ENCODE measurements at places on chromosomes 1 and 21.

GRCh38 chr1:51168936-51169335, 66.9 kb downstream of the C1orf185 start:
- DNase-seq: no peak

DNA sequence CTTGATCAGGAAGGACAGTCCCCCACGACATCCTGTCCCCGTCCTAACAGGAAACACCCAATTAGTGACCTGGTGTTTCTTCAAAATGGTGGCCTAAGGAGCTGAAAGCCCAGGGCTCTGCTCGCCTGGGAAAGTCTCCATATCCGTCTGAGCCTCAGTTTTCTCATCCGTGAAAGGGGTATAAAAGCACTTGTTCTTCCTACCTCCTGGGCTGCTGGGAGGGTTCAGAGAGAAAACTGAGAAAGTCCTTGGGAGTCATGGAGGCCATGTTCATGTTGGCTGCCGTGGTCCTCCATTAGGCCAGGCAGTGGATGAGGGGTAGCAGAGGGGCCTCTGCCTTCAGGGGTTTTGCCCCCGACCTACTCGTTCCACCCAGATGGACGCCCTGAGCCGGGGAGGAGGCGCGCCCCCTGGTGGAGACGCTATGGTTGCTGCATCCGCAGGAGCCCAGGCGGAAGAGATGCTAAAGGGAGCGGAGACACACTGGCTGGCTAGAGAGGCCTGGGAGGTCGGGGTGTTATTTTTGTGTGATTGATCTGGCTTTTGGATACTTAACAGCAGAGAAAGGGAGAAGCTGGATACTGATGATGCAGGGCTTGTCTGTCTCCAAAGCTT, 113.5 kb downstream of the PRDM2 start:
- no peak for DNase-seq

- no peak for DNase-seq
These were observed 21.5 kb downstream of the SLAMF1 start for GRCh38 chr1:160625321-160625720.

DNA sequence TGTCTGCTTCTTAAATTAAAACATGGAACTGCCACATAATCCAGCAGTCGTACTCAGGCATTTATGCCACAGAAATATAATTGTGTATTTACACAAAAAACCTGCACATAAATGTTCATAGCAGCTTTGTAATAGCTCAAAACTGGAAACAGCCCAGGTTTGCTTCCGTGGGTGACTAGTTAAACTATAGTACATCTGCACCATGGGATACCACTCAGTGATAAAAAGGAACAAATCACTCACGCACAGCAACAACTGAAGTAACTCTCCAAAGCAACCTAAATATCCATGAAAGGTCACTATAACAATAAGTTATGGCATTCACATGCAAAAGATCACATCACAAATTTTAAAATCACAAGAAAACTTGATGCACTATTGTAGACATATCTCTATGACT, 64.4 kb downstream of the KCNT2 start:
- no peak for DNase-seq

DNA sequence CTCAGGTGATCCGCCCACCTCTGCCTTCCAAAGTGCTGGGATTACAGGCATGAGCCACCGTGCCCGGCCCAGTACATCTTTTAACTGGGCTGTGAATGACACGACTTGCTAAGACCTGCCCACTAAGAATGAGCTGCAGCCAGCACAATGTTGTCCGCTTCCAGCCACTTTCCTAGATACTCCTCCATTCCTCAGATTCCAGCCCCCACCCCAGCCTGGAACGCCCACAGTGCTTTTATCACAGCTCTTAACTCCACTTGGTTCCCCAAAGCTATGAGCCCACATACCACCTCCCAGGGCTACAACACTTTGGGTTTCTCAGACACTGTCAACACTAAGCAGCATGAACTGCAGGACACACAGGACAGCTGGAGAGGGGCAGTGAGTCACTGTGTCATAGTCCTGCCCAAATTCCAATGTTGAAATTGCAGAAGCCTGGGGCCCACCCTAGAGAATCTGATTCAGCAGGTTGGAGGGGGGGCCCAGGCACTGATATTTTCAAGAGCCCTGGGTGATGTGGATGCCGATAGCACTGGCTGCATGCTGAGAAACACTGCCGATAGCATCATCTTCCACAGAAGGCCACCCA, 58.0 kb downstream of the ACBD3 start:
- no peak for DNase-seq

- peak; percentile 96 for DNase-seq
These were observed at the start of gene EYA3 for GRCh38 chr1:28088168-28088961. Gene EYA3, minus strand, starts transcription at chr1:28088610. Its CDS starts 30,584 bp downstream, at chr1:28058026.

DNA sequence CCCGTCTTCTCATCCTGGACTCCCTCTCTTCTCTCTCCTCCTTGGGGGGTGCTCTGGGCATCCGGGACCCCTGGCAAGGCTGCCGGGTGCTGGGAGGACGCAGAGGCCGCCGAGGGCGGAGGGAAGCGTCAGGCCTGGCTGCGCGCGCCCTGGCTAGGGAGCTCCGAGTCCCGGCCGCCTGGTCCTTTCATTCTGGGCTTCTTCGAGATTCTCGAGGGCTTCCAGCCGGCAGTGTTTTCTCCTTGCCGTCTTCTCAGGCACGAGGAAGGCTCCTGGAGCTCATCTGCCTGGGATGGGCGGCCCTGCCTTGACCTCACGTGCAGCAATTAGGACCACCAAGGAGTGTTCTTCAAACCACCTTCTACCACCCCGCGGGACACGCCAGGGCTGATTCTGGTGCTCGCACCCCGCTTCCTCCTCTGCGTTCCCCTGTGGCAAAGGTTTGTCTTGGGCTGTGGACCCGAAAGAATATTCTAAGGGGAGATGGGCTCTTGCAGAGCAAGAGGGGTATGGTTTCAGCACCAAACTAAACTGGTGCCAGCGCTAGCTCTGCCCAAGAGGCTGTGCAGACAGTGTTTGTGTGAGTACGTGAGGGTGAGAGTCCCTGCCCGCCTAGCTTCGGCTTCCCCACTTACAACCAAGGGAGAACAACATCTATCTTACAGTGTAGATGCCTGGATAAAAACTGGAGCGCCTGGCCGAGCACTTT, 36.5 kb downstream of the PIK3CD start:
- no peak for DNase-seq

DNA sequence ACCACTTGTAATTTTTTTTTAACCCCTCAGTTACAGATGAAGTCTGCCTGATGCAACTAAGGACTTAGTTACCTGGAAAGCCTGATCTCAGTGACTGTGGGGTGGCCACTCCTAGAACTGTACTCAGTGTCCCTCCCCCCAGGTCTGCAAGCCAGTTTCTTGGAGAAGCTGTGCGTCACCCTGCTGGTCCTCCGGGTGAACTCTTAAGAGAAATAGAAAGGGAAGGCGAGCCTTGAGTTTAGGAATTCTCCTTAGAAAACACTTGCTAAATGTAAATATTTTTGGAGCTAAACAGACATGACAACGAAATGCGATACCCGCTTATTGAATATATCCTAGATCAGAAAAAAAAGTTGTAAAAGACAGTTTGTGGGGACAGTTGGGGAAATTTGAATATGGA, 730 bp downstream of the SLC16A4 start:
- DNase-seq: peak; percentile 73

DNA sequence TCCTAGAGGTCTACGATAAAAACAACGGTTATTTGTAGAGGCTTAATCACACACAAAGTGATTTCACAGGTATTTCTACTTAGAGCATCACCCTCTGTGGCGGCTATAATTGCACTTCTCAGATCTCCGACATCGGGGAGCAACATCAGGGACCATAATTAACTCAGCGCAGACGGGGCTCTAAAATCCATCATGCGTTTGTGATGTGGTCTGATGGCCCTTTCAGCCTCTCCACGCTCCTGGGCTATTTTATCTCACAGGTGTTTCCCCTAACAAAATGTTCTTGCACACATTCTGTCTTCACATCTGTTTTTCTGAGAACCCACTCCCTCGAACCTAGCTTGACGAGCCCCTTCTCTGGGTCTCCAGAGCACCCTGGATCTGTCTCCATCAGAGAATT, 146.3 kb upstream of the DUSP10 start:
- no peak for DNase-seq

GRCh38 chr1:106747791-106748190, 308.7 kb upstream of the PRMT6 start:
- no peak for DNase-seq

- no peak for DNase-seq
These were observed 109.6 kb downstream of the PLPP3 start for GRCh38 chr1:56469640-56470371.

GRCh38 chr21:45957981-45958600, 23.5 kb upstream of the COL6A1 start:
- DNase-seq: no peak

- no peak for DNase-seq
These were observed 15.8 kb downstream of the GPSM2 start for GRCh38 chr1:108892356-108893140.

GRCh38 chr21:36377391-36377842, 7.8 kb upstream of the CHAF1B start:
- no peak for DNase-seq

DNA sequence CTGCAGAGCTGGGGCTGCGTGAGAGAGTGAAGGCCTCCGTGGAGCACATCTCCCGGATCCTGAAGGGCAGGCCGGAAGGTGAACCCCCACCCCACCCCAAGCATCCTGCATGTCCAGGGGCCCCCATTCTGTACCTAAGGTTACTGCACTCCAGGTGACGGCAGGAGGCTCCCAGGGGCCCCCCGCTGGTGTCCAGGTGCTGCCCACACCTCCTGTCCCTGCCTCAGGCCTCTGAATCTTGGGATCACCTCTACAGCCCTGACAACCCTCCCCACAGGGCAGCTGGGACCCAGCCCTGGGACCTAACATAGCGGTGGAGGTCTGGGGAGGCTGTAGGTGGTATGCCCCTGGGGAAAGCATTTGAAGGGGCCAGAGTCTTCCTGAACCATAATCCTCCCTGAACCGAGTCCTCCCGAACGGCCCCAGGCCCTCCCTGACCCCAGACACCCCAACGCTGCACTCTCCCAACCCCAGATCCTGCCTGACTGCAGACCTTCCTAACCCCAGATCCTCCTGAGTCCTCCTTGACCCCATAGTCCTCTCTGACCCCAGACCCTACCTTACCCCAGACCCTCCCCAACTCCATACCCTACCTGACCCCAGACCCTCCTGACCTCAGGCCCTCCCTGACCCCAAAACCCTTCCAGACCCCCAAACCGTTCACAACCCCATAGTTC, 33.5 kb downstream of the TRIM11 start:
- DNase-seq: no peak

- no peak for DNase-seq
These were observed 108.8 kb downstream of the SMYD2 start for GRCh38 chr1:214389734-214390133.

DNA sequence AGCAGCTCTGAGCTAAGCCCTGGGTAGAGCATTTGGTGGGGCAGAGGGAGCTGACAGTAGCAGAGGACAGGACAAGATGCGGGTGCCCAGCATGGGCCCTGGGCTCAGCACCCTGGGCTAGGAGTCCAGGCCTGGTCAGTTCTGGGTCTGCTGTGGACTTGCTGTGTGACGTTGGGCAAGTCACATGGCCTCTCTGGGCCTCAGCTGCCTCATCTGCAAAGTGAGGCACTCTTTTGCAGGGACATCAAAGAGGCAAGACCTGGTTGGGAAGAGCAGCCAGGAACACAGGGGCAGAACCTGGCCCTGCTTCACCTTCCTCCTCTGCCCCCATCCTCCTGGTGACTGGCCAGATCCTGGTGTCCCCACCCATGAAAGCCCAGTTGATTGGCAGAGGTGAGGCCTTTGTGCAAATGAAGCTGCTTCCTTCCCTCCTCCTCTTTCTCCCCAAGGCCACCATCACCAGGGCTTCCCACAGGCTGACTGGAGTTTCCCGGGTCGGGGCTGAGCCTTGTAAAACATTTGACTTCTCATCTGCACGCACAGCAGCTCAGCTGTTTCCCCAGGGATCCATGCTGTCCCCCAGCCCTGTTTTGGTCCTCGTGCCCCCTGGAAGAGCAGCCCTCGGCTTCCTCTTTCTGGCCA, 350.5 kb downstream of the MATN1 start:
- no peak for DNase-seq

GRCh38 chr1:91894036-91894761, 8.2 kb upstream of the TGFBR3 start:
- DNase-seq: no peak

GRCh38 chr1:173860065-173860464, 7.7 kb downstream of the GAS5 start:
- no peak for DNase-seq

DNA sequence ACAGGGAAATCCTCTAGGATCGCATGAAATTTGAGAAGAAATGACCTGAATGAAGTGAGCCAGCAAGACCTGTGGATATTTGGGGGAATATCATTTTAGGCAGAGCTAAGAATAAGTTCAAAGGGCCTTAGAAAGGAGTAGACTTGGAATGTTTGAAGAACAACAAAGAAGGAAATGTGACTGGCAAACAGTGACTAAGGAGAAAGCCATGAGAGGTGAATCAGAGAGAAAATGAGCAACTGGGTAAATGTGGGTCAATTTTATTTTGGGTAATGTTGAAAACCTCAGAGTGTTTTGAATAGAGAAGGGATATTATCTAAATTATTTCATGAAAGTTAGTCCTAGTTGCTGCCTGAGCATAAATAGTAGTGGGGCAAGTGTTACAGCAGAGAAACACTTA, 672.8 kb downstream of the LMO4 start:
- DNase-seq: no peak

DNA sequence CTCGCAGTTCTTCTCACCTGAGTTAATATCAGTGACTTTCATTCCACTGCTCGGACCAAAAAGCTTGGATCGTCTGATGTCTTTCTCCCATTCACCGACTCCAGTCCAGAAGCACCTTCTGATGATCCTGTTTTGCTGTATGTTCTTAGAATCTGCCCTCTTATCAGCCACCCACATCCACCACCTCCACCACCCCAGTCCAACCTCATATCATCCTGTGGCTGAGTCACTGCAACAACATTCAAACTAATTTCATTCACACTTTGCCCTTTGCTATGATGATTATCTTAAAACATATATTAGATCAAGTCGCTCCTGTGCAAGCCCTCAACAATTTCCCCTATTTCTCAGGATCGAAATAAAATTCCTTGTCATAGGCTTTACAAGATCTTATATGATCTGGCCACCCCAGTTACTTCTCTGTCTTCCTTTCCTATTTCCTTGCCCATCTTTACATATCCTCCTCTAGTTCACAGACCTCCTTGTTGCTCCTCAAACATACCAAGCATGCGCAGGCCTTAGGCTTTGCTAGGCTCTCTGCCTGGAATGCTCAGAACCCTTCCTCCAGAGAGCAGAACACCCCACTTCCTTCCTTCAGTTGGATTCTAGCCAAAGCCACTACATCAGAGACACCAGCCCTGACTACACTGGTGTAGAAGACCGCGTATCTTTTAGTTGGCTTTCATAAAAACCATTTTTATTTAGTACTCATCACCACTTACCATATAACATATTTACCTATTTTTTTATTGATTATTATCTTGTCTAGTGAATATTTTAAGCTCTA, 335.7 kb upstream of the GREM2 start:
- DNase-seq: no peak

GRCh38 chr1:66532798-66533783, 862 bp upstream of the SGIP1 start:
- peak; percentile 20 for DNase-seq

DNA sequence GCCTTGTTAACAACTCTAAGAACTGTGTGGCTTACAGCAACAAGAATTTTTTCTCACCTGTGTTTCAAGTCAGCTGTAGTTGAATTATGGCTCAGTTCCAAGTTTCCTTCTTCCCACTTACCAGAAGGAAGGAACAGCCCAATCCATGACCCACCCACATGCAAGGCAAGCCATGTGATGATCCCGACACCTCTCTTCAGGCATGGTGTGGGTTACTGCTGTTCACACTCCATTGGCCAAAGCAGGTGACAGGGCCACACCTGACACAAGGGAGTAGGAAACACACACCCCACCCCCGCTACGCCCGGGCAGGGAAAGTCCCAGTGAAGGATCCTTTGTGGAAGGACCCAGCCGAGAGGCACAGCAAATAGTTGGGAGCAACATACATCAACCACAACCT, 36.3 kb downstream of the KCNJ15 start:
- no peak for DNase-seq

GRCh38 chr1:19878637-19878985, 3.6 kb upstream of the OTUD3 start:
- no peak for DNase-seq

Measured in amniotic stem cell (primary cell).